ENCODE measurements at places on chromosomes 11 and 22.
A peak's percentile ranks its signal among the peaks of the same experiment; 100 is the strongest.

DNA sequence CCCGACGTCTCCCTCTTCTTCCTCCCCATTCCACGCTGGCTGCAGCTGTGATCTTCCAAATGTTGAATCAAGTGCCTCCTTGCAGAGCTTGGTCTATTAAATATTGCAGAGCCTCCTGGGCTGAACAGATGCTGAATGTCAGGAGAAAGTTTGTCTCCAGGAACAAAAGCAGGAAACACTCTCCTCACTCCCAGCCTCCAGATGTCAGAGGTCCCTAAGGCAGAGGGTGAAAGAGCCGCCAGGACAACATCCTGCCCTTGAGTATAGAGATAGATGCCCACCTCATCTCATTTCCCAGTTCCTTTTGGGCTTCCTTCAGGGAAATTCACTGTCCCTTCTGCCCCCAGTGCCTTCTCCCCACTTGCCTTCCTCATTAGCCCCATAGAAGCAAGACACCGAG lies 40.8 kb upstream of the IGSF9B start:
- no peak for DNase-seq

GRCh38 chr11:75350743-75351540 lies 519 bp downstream of the ARRB1 start:
- peak; percentile 46 for DNase-seq

- DNase-seq = peak; percentile 11
Measured at GRCh38 chr11:43145653-43146052, 166.1 kb upstream of the API5 start.

DNA sequence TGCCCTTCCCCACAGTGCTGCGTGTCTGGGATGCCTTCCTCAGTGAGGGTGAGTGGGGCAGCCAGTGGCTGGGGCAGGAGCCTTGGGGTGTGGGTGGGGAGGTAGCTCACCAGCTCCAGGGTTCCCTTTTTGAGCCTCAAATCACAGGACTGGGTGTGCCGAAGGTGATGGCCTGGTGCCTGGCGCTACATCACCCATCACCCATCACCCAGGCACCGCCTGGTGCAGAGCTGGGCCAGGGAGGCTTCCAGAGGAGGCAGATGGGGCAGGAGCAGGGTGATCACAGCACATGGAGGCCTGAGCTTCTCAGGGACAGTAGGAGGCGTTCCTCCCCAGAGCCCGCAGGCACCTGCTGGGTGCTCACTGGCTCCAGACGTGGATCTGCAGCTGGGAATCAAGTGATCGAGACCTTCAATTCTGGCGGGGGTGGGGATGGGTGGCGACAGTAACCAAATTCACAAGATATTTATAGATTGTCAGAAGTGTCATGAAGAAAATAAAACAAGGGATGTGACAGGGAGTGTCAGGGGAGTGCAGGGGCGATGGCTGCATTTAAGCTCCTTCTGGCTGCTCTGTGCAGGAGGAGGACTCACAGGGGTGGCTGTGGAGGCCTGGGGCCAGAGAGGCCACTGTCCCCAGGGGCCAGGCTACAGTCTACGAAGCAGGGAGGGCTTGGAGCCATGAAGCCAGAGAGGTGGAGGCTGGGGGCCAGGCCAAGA lies 3.2 kb downstream of the TBC1D10C start:
- no peak for DNase-seq

DNA sequence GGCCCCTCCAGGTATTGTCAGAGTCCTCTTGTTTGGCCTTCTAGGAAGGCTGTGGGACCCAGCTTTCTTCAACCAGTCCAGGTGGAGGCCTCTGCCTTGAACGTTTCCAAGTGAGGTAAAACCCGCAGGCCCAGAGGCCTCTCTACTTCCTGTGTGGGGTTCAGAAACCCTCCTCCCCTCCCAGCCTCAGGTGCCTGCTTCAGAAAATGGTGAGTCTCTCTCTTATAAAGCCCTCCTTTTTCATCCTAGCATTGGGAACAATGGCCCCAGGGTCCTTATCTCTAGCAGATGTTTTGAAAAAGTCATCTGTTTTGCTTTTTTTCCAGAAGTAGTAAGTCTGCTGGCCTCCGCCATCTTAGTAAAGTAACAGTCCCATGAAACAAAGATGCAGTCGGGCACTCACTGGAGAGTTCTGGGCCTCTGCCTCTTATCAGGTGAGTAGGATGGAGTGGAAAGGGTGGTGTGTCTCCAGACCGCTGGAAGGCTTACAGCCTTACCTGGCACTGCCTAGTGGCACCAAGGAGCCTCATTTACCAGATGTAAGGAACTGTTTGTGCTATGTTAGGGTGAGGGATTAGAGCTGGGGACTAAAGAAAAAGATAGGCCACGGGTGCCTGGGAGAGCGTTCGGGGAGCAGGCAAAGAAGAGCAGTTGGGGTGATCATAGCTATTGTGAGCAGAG lies at the start of gene CD3E:
Gene CD3E, plus strand, starts transcription at position 163 of the 681 bp plus-strand sequence. Its CDS starts 223 bp downstream, at position 386.
- peak; percentile 83 for DNase-seq

GRCh38 chr11:110000031-110000502 lies 93.1 kb upstream of the ZC3H12C start:
- DNase-seq = no peak

DNA sequence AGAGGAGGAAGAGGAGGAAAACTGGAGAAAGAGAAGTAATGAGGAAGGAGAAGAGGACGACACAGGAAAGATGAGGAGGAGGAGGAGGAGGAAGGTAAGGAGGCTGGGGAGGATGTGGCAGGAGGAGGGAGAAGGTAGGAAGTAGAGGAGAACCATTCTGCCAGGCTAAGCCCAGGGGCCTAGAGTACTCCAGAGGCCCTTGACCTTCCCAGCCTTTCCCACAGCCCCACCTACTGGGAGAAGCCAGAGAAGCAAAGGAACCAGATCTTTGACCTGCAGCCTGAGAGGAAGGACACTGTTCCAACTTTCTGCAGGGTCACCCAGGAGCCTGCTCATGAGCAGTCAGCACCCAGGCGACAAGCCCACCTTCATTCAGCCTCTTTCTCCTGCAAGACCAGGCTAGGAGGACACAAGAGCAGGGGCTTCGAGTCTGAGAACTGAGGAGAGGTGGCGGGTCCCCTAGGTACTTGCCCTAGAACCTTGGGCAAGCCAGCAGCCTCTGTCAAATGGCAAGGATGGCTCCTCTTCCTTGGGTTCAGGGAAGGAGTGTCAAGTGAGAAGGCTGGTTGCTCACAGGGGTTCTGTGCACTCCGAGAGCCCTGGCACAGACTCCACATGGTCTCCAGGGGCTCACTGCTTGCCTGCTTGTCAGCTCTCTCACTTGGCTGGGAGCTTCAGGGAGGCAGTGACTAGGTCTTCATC lies 27.9 kb upstream of the OAF start:
- no peak for DNase-seq

DNA sequence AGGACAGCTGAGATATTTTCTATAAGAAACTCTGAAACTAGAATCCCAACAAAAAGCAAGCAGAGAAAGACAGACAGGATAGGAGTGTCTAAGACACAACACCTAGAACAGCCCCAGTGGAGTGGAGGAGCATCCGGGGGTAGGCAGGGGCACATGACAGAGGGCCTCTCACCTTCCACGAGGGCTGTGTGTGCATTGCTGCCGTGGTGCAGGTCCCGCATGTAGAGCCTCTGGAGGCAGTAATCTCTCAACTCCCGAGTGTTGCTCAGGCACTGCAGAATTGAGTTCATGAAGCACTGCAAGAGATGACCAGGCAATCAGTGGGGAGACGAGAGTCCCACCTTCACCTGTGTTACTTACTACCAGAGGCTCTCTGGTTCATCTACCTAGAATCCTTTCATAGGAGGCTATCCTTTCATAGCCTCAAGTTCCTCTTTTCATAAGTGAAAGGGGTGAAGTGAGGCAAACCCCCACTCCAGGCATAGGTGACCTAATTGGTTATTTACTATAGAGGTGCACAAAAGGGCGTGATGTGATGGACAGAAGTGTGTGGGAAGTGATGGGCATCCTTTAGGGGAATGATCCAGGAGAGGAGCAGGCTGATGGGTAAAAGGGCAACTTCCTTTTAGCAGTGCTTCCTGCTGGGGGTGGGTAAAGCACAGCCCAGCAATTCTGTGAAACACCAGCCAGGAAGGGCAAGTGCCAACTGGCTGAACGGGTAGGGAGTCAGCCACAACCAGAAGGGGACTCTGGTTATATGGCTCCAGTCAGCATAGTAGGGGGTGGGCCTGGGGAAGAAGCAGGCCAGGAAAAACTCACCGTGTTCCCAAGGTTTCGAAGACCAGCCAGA lies 13.1 kb upstream of the MFRP start:
- no peak for DNase-seq

DNA sequence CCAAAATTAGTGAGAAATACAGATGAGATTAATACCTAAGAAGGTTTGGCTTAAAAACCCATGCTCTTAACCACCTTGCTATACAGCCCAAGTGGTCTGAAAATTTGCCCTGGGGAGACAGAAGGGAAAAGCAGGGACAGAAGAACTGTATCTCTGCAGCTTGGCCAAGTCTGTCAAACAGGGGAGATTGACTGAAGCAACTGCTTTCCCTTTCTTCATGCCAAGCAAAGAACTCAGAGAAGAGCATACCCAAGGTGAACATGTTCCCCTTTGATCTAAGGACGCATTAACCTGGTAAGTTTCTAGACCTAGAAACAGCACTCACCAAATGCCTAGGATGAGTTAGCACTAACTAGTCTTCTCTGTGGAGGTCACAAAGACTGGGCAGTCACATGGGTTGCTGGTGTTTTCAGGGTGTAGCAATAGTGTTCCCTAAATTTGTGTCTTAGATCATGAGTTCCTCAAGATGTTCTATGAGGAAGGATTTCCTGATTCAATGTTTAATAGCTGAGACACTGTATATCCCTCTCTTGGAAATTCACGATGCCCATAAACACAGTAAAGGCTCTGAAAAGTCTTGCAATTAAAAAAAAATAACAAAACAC lies 75.6 kb upstream of the GRAMD1B start:
- no peak for DNase-seq

- DNase-seq = no peak
Measured at GRCh38 chr22:23270212-23270733, 90.0 kb downstream of the BCR start.

- no peak for DNase-seq
Measured at GRCh38 chr11:113568566-113568965, 93.4 kb upstream of the DRD2 start.

DNA sequence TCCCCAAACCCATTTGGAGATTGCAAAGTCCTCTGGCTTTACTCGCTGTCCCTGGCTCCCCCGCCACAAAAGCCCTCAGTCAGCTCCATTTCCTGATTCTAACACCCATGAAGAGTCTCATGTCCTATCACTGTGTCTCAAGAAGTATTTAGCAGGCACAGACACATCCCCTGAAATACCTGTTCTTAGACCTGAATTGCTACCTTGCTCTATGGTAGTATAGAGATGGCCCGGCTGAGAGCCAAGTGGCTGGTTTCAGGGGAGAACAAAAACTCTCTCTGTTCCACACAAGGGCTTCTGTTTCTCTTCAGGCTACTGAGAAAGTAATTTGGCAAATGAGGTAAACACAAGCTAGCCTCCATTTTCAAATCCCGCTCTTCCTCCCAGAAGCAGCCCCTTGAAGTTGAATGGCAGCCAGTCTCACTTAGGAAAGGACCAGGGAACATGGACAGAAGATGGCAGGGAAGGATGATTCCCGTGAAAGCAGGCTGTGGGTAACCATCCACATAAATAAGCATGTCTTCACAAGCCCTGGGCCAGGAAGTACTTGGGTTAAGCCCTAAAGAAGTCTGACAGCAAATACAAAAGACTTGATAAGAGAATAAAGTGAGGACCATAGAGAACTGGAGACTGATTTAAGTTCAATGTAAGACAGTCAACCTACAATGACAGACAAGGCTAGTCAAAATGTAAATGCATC lies 137.8 kb downstream of the C11orf58 start:
- DNase-seq = no peak

GRCh38 chr22:32448980-32449379 lies 15.3 kb downstream of the BPIFC start:
- DNase-seq = no peak

DNA sequence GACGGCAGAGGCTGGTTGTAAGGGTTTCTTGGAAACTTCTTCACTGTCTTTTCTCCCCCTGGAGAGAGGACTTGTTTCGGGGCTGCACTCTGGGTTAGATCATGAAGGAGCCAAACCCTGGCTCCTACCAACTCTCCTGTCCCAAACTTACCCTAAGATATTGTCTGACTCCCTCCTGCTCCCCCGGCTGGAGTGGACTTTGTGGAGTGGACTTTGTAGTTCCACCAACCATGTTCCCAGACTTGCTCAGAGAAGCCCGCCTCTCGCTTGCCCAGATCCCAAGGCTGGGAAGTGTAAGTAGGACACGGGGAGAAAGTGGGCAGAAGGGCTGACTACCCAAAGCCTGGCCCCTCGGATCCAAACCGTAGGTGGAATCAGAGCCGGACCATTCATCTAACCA lies 1.2 kb downstream of the CXCR5 start:
- DNase-seq = no peak

- no peak for DNase-seq
Measured at GRCh38 chr11:27902981-27903624, 202.8 kb upstream of the BDNF start.

- DNase-seq = no peak
Measured at GRCh38 chr11:122167100-122167499, 51.1 kb upstream of the BLID start.

DNA sequence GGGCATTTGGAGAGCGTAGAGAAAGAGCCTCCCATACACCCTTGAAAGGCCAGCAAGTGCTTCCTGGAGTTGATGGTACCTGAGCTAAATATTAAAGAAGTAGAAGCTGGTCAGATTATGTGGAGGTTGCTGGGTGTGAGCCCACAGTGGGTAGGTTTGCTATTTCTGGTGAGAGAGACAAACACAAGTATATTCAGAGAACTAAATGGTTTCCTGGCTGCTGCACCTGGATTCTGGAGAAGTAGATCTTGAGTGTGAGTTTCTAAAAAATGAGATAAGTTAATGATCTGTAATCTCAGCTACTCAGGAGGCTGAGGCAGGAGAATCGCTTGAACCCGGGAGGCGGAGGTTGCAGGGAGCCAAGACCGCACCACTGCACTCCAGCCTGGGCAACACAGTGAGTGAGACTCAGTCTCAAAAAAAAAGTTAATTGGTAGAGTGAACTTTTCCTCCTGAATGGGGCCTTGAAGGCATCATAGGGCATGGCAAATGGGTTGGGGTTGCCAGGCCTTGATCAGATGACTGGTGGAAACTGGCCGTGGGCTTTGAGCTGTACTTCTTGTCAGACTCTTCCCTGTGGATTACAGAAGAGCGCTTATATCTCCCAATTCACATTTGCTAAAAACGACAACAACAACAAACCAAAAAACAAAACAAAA lies 75.8 kb downstream of the ADAMTS15 start:
- no peak for DNase-seq

DNA sequence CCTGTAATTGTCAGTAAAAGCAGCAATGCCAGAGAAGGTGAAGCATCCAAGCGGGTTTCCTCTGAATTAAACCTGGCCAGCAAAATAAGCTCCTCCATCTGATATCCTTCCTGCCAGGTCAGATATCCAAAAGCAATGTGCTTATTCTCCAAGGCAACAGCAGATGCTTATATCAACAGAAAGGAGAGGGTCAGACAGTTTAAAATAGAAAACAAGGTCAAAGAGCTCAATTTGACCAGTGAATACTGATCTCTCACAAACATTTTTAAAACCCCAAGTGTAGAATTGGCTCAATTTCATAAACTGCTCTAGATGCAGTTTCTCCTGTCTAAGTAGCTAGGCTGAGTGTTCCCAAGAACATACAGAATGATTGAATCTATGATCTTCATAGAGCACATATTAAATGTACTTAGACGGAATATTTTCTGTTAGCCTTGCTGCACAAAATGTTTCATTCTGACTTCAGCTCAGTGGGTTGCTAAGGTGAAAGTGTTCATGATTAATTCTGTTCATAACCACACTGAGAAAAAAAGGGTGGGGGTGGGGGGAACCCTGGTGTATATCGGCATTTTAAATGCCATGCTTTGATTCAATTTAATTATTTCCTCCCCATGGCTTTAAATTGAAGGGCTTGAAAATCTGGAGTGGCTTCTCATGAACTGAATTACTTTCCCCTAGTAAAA lies 174.2 kb upstream of the ARHGAP20 start:
- no peak for DNase-seq

GRCh38 chr11:3880724-3881123 lies 25.3 kb downstream of the STIM1 start:
- no peak for DNase-seq
